ENCODE measurements at places on chromosomes 6 and 20.

- peak; percentile 70 for DNase-seq
These were observed 9.1 kb upstream of the MAPK13 start for GRCh38 chr6:36120979-36121786.

DNA sequence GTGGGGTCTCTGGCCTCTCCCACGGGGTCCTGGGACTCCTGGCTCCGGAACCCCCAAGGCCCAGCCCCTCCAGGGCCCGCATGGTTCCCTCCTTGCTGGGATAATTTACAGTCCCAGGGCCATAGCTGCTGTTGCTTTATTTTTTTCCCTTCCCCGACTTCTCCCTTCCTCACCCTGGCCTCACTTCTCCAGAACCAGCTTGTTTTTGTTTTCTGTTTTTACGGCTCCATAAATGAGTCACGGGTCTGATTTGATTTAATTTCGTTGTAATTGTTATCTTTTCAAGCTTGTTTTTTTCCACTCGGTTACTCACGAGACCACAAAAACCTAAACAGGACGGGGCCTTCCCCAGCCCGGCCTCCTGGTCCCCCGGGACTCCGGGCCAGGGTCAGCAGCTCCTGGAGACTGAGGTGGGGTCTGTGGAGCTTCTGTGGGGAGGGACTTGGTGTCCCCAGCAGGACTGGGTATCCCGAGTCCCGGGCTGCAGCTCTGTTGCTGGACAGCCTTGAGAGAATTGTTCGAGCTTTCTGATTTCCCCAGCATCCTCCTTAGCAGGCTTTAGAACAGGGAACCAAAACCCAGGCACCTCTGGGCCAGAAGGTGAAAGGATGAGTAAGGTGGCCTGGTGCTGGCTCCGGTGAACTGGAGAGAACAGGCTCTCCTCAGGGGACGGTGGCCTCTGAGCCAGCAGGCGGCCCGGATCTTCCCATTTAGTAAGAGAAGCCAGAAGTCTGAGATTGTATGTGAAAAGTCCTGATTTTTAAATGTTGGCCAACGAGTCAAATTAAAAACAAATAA lies 94.9 kb downstream of the CEBPB start:
- no peak for DNase-seq

GRCh38 chr6:11543919-11544518 lies 6.5 kb downstream of the TMEM170B start:
- DNase-seq = no peak

DNA sequence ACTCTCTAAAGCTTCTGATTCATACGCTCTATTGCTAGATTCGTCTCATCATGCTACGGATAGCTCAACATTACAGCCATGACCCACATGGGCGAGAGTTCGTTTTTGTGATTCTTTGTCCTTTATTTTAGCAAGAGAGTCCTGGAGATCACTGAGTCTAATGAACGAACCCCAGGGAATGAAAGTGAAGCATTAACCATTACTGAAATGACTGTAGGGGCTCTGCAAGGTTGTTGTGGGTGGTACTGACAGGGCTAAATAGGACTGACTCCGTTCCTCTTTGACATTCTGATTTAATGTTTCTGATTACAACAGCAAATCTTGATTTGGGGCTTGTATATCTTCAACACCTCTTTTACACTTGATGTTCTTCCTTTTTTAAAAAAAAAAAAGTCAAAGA lies 13.7 kb upstream of the RTF2 start:
- DNase-seq = no peak
